CD4-positive, alpha-beta T cell treated with Interferon alpha-2 for 1 hour (primary cell): ENCODE measurements at places on chromosomes 13 and 19.
A peak's percentile ranks its signal among the peaks of the same experiment; 100 is the strongest.

- no peak for DNase-seq
Observed at GRCh38 chr13:50843257-50844083, at the start of gene DLEU7. TSS of gene DLEU7 (minus strand) at chr13:50843692. CDS start at chr13:50843646, 46 bp downstream.

DNA sequence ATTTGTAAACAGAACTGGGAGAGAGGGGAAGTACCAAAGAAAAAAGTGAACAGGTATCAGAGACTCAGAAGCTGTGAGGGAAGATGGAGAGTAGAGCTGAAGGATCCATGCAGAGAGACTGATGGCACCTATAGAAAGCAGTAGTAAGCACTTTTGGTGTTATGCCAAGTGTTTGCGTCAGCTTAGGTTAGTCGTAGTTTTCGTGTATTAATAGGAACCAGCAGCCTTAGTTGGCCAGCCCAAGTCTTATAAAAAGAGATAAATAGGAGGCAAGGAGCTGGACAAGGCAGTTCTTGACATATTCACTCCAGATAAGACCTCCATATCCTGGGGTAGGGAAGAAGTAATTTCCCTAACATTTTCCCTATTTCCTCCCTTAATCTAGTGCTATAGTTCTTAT is 214.2 kb downstream of the OXGR1 start:
- no peak for DNase-seq

DNA sequence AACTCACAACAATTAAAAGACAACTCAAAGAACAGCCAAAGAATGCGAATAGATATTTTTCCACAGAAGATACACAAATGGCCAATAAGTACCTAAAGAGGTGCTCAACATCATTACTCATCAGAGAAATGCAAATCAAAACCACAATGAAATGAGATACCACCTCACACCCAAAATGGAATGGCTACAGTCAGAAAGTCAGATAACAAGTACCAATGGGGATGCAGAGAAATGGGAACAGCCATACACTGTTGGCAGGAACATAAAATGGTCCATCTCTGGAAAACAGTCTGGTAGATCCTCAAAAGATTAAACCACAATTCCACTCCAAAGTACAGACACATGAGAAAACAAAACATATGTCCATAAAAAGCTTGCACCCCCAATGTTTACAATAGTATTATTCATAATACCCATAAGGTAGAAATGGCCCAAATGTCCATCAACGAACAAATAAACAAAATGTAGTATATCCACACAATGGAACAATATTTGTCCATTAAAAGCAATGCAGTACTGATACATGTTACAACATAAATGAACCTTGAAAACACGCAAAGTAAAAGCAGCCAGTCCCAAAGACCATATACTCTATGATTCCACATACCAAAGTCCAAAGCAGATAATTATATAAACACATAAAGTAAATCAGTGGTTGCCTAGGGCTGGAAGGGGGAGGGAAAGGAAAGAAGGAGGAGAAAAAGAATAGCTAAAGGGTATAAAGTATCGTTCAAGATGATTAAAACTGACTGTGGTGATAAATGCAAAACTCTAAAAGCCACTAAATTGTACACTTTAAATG is 19.6 kb downstream of the USP12 start:
- DNase-seq, result no peak

DNA sequence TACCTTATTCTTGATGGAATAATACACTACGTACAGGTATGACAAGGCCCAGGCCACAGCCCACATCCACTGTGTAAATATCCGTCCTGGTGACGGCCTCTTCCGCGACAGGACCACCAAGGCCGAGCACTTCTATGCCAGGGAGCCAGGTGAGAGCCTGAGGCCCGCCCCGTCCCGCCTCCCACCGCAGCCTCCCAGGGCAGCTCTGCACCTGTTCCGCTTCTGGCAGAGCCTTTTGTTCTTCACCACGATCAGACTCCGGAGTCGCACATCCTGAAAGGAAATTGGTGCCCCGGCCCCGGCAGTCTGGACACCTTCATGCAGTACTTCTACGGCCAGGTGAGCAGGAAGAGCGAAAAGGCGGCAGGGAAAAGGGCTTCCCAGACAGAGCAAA is 10.6 kb upstream of the ZNF358 start:
- DNase-seq, result no peak

DNA sequence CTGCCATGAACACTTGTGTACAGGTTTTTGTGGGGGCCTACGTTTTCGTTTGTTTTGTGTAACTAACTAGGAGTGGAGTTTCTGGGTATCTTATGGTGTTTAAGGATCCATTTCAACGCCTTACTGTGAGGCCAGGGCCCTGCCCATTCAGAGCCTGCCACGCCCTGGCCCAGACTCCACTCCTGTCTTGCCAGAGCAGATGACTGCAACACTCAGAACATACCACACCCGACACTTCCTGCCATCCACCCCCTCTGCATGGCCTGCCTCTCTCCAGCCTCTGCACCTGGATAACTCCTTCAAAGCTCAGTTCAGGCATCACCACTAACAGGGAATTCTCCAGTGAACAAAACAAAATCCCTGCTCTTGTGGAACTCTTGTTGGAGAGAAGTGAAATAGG is 43.2 kb downstream of the RGCC start:
- peak; percentile 38 for DNase-seq

DNA sequence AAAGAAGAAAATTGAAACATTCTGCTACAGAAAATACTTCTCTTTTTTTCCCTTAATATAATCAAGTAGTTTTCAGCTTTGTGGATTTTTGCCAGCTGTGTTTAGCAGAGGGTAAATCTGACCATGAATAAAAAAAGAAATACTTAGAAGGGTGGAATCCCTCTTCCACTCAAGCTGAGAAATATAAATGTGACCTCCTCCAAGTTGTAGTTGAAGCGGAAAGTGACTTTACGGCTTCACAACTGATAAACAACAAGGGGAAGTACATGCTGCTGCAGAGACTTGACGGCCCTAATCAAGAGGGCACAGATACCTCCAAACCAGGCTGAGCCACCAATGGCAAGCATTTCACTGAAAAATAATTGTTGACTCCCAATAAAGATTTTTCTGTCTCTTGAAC is 785.0 kb downstream of the SLITRK5 start:
- no peak for DNase-seq
